ENCODE measurements at places on chromosomes 3 and 15.

DNA sequence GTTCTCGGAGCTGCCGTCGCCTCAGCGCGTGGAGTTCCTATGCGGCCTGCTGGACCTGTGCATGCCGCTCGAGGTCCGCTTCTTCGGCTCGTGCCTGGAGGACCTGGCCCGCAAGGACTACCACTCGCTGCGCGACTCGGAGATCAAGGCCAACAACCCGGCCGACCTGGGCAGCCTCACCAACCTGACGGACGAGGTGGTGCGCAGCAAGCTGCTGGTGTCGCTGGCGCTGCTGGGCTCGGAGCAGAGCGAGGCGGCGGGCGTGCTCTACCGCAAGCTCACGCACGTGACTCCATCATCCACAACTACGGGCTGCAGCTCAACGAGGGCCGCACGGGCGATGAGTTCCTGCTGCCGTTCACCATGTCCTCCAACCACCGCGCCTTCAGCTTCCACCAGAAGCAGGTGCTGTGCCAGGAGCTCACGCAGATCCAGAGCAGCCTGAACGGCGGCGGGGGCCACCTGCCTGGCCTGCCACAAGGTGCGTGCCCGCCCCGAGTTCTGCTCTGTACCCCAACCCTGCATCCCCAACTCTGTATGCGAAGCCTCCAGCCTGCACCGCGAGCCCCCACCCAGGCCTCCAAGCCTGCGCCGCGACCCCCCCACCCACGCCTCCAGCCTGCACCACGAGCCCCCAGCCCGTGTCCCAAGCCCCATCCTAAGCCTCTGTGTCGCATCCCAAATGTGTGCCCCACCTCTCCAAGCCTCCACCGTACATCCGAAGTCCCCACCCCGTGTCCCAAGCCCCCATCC is 178.2 kb downstream of the OR4M2 start:
- DNase-seq = no peak

- DNase-seq = no peak
Measured at GRCh38 chr3:53989451-53989850, 97.8 kb upstream of the SELENOK start.

GRCh38 chr3:83453056-83453455 is 1505.7 kb upstream of the CADM2 start:
- DNase-seq = no peak

- no peak for DNase-seq
Measured at GRCh38 chr15:85351965-85352364, 28.4 kb upstream of the AKAP13 start.

DNA sequence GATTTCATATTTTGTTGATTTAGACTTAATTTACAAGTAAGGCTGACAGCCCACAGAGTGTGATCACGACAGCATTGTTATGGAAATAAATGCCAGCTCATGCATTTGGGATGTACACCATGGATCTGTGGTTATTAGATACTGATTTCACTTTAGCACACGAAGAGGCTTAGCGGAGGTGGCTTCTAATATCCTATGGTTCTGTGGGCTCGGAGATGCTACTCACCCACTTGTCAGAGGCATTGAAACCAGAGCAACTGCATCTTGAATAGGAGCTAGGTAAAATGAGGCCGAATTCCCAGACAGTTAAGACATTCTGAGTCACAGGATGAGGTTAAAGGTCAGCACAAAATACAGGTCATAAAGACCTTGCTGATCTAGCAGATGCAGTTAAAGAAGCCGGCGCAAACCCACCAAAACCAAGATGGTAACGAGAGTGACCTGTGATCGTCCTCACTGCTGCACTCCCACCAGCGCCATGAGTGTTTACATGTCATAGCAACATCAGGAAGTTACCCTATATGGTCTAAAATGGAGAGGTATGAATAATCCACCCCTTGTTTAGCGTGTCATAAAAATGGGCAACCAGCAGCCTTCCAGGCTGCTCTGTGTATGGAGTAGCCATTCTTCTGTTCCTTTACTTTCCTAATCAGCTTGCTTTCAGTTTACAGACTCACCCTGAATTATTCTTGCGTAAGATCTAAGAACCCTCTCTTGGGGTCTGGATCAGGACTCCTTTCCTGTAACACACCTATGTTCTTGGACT is 117.5 kb downstream of the PGPEP1L start:
- DNase-seq = no peak

DNA sequence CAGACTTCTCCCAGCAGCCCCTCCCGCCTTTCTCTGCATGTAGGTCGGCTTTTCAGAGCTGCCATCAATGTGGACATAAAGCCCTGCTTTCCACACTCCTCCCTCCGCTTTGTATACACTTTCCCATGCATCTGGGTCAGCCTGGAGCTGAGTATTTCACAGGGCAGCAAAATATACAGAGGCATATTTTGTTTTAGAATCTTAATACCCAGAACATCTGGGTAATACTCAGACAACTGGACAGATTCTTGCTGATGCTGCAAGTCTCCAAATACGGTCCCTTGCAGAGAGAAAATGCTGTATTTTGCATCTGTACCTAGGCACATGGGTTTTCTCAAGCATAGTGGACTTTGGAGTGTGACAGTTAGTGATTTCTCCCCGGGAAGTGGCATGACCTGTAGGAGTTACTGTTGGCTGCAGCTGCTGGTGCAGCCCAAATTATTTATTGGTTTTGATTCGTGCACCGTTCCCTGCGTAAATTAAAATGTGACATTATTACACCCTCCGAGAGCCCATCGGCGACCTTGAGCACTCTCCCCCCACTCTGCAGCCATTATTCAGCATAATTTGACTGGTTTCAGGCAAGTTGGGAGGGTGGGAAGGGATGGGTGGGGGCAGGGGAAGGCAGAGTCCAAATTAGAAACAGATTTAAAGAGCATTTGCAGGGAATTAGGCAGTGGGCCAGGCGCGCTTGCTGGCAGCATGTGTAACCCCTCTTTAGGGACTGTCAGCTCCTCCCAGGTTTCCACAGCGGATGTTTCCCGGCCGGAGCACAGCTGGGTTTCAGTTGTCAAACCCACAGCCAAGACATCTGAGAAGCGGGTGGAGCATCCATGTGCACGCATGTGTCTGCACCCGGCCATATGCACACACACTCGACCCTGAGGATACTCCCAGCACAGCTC is 100.8 kb downstream of the CPN2 start:
- no peak for DNase-seq

- no peak for DNase-seq
Measured at GRCh38 chr15:76107169-76107568, 47.4 kb downstream of the TMEM266 start.

- DNase-seq = no peak
Measured at GRCh38 chr15:40258544-40258943, 19.7 kb downstream of the PAK6 start.

- no peak for DNase-seq
Measured at GRCh38 chr3:26018889-26019288, 229.0 kb downstream of the OXSM start.

DNA sequence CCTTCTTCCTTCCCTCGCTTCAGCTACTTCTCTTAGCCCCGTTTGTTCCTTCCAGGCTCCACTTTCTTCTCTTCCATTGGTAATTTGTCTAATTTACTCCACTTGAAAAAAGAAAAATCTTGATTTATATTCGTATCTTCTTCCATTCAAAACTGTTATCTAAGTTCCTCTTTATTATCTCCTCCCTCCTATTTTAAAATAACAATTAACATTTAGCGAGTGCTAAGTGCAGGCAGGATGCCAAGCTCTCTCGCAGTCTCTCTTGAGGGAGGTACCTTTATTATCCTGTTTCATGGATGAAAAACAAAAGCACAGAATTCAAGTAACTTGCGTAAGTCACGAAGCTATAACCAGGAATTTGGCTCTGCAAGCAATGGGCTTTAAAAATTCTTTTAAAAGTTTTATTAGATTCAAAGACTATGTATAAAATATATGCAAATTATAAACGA is 418.9 kb upstream of the NAALADL2 start:
- no peak for DNase-seq

DNA sequence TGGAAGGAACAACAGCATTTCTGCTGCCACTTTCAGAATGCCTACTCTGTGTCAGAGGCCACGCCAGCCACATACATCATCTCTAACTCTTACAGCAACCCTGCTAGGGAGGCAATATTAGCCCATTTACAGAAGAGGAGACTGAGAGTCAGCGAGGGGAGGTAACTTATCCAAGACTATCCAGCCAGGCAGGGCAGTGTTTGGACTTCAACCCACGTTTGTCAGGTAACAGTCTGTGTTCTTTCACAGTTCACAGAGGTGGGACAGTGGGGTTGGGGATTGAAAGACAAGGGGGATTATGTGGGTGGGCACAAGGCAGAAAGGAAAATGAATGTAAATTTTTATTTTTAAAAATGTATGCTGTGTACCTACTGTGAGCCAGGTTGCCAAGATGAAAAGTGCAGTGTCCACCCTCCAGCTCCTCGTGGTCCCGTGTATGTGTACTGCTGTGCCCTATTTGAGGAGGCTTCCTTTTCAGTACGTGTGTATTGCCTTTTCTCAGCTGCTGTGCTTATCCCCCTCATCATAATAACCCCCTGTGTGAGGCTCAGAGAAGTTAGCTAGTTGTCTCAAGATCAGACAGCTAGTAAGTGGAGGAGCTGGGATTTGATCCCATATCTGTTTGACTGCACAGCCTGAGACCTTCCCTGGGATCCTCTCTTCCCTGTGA is 16.5 kb upstream of the ATP2B2 start:
- no peak for DNase-seq

- DNase-seq = no peak
Measured at GRCh38 chr3:36560685-36561084, 180.4 kb downstream of the STAC start.

GRCh38 chr3:29932696-29933325 is 651.9 kb downstream of the RBMS3 start:
- no peak for DNase-seq

- DNase-seq = no peak
Measured at GRCh38 chr3:2099028-2099671, 484 bp downstream of the CNTN4 start.

GRCh38 chr3:5840056-5840455 is 652.5 kb downstream of the EDEM1 start:
- DNase-seq = no peak

DNA sequence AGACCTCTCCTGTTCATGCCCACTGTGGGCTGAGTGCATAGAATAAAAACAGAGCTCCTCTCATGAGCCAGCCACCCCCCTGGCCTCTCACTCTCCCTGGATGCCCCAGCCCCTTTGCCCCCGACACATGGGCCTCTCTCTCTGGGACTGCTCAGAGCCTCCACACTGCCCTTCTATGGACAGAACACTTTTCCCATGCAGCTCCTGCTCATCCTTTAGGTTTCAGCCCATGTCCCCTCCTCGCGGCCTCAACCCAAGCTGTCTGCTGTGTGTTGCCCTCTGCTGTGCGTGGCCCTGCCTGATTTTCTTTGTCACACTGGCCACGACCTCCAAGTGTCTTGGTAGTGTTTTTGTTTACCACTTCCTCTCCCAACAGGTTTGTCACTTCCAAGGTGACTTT is 20.7 kb upstream of the PRR23E start:
- no peak for DNase-seq

DNA sequence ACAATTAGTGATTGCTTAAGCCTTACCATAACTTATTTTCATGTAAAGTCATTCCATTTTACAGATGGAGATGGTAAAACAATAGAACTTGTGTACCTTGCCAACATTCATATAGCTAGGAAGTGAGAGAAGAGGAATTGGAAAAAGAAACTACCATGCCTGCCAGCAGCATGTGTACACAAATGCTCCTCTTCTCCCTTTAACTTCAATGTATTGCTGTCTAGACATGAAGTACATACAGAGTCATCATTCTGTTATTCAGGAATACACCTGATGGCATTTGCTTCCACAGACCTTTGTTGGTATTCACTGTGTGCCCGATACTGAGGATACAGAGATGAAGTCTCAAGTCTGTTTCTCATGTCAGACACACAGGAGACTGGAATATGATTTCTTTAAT is 7.1 kb upstream of the TMEM207 start:
- DNase-seq = no peak

DNA sequence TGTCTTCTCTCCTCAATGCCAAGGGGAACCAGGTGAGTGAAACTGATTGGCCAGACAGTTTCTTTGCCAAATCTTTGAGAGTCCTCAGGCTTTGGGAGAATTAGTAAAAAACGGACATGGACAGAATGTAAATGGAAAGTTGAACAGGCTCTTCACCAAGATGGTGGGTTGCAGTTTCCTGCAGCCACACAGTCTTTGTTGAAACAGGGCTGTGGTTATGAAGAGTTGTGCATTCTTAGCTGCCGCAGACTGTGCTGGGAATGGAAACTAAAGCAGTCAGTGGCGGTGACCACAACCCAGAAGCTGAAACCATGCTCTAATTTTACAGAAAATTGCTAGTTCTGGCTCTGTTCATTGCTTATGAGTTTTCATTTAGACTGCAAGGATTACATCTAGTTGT is 42.1 kb upstream of the TASOR start:
- no peak for DNase-seq

GRCh38 chr15:95647531-95648277 is 682.8 kb upstream of the NR2F2 start:
- DNase-seq = no peak

- DNase-seq = peak; percentile 67
Measured at GRCh38 chr15:50051811-50052419, 67.1 kb downstream of the ATP8B4 start.

DNA sequence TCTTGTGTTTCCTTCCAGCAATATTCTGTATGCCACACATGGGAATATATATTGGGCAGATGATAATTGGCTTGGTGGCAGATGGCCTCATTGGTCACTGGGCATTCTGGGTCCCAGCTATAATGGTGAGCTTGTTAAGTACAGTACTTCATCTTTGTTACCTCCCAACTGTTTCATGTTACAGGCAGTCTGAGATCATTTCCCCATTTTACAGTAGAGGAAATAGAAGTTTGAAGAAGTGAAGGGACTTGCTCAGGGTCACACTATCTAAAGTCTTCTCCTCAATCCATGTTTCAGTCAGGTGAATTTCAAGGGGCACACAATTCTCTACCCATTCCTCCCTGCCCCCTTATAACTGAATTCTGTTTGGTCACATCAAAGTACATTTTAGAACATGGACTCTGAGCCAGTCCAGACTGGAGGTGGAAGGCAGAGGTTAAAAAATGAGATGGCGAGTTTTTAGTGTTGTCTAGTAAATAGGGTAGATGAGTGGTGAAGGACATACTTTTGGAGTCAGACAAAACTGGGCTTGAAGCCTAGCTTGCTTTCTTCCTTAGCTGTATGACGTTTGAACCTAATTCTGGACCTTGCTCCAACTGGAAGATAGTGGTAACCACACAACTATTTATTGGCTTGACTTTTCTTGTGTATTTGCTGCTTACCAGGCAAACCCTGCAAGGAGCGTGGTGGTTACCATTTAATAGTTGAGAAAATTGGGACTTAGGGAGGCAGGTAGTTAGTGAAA is 2.5 kb downstream of the EEFSEC start:
- DNase-seq = no peak

DNA sequence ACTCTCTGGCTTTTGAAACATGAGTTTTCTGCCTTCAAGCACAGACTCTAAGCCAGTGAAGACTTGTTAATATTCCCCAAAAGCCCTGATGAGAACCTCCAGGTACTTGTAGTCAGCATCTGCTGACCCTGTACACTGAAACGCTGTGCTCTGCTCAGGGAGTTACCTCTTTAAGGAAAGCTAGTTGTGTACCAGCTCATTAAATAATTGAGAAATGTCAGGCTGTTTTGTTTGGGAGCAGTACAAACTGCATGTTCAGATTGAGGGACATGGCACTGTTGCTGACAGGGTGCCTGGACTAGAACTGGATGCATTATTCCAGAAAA is 21.7 kb downstream of the UPK1B start:
- no peak for DNase-seq
